Thymus (tissue), 14 donors: ENCODE measurements at places on chromosomes 6 and 20.

- no peaks in the 10 kb centered on the region for H3K27me3 ChIP-seq
- no peak overlapping the region for H3K4me3 ChIP-seq
- H3K36me3 ChIP-seq, result no peaks in the 10 kb centered on the region
- H3K27ac ChIP-seq, result no peak overlapping the region
- DNase-seq, result no peak
Observed at GRCh38 chr6:134575221-134575620, 257.3 kb upstream of the SGK1 start.

DNA sequence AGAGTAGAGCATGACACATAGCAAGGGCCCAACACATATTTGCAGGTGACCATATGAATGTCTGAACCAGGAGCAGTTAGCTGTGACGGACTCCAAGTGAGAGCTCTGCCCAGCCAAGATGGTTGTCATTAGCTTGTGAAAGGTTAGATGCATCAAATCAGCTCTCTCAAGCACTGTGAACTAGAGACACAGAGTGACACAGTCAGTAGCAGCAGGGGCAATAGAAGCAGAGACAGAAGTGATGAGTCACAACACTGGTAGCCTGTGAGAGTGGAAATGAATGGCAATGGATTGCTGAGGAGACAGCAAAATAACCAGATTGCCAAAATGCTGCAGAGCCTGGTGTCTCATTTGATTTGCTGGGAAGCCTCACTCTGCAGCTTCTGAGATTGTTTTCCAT lies 558.9 kb downstream of the PKHD1 start:
- H3K4me3 ChIP-seq, result no peak overlapping the region
- no peaks in the 10 kb centered on the region for H3K36me3 ChIP-seq
- no peaks in the 10 kb centered on the region for H3K27me3 ChIP-seq
- H3K4me1 ChIP-seq, result no peaks in the 10 kb centered on the region
- H3K27ac ChIP-seq, result no peak overlapping the region

GRCh38 chr6:66328200-66328599 lies 621.2 kb upstream of the EYS start:
- no peaks in the 10 kb centered on the region for H3K4me1 ChIP-seq
- H3K4me3 ChIP-seq, result no peak overlapping the region
- no peaks in the 10 kb centered on the region for H3K36me3 ChIP-seq
- DNase-seq, result no peak

- no peaks in the 10 kb centered on the region for H3K4me1 ChIP-seq
- no peak overlapping the region for H3K4me3 ChIP-seq
- no peaks in the 10 kb centered on the region for H3K27me3 ChIP-seq
- H3K27ac ChIP-seq, result no peak overlapping the region
- peaks cover 62% of the 10 kb centered on the region for H3K36me3 ChIP-seq
- no peak for DNase-seq
Observed at GRCh38 chr20:43711098-43711654, 15.6 kb downstream of the GTSF1L start.

DNA sequence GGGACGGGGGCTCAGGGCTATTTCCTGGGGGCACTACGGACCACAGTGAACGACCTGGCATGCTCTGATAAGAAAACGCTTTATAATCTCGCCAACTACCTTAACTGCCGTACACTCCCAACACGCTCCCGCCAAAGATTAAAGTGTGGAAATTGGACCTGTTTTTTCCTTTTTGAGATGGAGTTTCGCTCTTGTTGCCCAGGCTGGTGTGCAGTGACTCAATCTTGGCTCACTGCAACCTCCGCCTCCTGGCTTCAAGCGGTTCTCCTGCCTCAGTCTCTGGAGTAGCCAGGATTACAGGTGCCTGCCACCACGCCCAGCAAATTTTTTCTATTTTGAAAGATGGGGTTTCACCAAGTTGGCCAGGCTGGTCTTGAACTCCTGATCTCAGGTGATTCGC lies 346 bp upstream of the SLC44A4 start:
- no peak overlapping the region for H3K4me3 ChIP-seq
- no peak for DNase-seq
- peaks cover 19% of the 10 kb centered on the region for H3K4me1 ChIP-seq
- peaks cover 44% of the 10 kb centered on the region for H3K36me3 ChIP-seq

- H3K4me3 ChIP-seq, result no peak overlapping the region
- no peak overlapping the region for H3K27ac ChIP-seq
- no peaks in the 10 kb centered on the region for H3K27me3 ChIP-seq
- no peak for DNase-seq
- H3K4me1 ChIP-seq, result no peaks in the 10 kb centered on the region
- no peaks in the 10 kb centered on the region for H3K36me3 ChIP-seq
Observed at GRCh38 chr6:157912326-157912725, 69.3 kb upstream of the SYNJ2 start.

- no peak overlapping the region for H3K4me3 ChIP-seq
- no peaks in the 10 kb centered on the region for H3K27me3 ChIP-seq
- no peak for DNase-seq
- no peaks in the 10 kb centered on the region for H3K36me3 ChIP-seq
- no peaks in the 10 kb centered on the region for H3K4me1 ChIP-seq
Observed at GRCh38 chr6:63611560-63611959, 24.0 kb upstream of the PHF3 start.

GRCh38 chr6:63805808-63806572 lies 170.4 kb downstream of the PHF3 start:
- no peaks in the 10 kb centered on the region for H3K36me3 ChIP-seq
- H3K27me3 ChIP-seq, result no peaks in the 10 kb centered on the region
- no peak for DNase-seq
- H3K27ac ChIP-seq, result no peak overlapping the region
- H3K4me3 ChIP-seq, result no peak overlapping the region
- no peaks in the 10 kb centered on the region for H3K4me1 ChIP-seq

- no peaks in the 10 kb centered on the region for H3K36me3 ChIP-seq
- peaks cover 18% of the 10 kb centered on the region for H3K4me1 ChIP-seq
- DNase-seq, result peak; percentile 73
- no peak overlapping the region for H3K4me3 ChIP-seq
Observed at GRCh38 chr6:53484476-53485280, 60.2 kb downstream of the GCLC start.

DNA sequence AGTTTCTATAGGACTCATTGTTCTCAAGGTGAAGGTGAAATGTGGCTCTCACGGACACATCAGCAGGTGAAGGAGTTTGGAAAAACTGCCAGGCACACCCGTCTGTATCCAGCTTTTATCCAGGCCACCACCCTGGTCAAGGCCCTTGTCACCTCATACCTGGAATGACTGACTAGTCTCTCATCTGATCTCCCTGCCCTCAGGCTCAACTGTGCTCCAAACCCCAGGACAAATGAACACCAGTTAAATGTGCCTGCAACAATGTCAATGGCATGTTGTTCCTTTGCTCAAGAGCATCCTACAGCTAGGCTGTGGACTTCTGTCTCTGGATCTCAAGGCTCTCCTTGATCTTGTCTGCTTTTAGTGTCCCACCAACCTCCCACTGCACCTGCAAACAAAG lies 47.6 kb upstream of the DSP start:
- H3K27me3 ChIP-seq, result peaks cover 8% of the 10 kb centered on the region
- H3K4me3 ChIP-seq, result no peak overlapping the region
- no peaks in the 10 kb centered on the region for H3K36me3 ChIP-seq
- no peaks in the 10 kb centered on the region for H3K4me1 ChIP-seq

DNA sequence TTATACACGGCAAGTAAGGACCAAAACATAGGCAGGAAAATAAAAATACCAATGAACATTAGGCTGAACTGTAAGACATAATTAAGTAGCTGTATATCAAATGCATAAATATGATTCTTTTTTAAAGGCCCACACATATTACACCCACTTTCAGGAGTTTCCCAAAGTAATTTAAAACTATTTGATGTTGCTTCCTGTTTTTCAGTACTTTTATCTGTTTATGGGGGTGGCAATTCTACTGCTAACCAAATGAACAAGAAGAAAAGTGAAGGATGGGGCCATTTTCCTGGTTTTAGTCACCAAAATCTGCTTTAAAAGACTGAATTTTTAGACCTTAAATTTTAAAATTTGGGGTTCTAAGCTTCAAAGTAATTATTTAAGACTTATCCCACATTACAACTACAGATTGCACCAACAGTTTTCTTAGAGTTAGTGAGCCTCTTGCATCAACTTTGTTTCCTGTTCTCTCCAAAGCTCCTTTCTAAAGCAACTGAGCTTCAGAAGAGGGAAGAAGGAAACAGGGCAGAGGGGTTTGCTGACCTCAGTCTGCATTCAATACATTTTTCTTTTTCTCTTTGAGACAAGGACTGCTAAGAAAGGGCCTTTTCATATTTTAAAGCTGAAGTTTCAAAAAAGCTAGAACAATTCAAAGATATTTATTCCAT lies 191.0 kb downstream of the BACH2 start:
- DNase-seq, result no peak
- H3K4me3 ChIP-seq, result no peak overlapping the region
- no peaks in the 10 kb centered on the region for H3K27me3 ChIP-seq
- peak overlapping the region; percentile 18 for H3K27ac ChIP-seq
- peaks cover 12% of the 10 kb centered on the region for H3K4me1 ChIP-seq

DNA sequence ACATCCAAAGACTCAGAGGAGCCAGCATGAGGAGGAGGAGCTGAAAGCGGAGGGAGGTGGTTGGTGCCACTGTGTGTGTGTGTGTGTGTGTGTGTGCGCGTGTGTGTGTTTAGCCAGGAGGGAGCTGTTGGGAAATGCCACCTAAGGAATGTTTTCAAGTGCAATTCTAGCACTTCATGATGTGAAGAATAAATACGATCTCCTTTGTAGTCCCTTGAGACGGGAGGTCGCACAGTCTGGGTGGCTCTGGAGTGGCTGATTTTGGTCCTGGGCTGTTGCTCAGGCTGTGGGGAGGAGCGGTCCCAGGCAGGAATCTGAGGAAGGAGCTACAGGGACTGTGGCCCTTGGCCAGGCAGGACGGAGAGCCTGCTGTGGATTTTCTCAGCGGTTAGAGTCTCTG lies 93.7 kb downstream of the PPP1R14C start:
- H3K27me3 ChIP-seq, result no peaks in the 10 kb centered on the region
- DNase-seq, result no peak
- no peaks in the 10 kb centered on the region for H3K36me3 ChIP-seq
- H3K4me3 ChIP-seq, result no peak overlapping the region

DNA sequence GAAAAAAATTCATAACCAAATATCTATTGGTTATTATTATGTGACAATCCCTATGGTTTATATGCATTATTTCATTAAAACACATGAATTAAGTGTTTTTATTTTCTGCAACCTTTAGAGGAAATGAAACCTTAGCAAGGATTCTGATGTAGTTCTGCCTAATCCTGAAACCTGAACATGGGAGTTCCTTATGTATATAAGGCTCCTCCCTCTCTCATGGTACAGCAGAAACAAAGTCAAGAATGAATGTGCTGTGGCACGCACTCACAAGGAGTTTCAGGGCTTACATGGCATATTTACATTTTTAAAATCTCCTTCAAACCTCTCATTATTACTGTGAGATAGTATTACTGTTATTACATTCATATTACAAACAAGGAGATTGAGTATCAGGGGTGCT lies 426.4 kb upstream of the CITED2 start:
- DNase-seq, result no peak
- H3K27me3 ChIP-seq, result no peaks in the 10 kb centered on the region
- no peak overlapping the region for H3K27ac ChIP-seq
- H3K36me3 ChIP-seq, result no peaks in the 10 kb centered on the region
- no peaks in the 10 kb centered on the region for H3K4me1 ChIP-seq

DNA sequence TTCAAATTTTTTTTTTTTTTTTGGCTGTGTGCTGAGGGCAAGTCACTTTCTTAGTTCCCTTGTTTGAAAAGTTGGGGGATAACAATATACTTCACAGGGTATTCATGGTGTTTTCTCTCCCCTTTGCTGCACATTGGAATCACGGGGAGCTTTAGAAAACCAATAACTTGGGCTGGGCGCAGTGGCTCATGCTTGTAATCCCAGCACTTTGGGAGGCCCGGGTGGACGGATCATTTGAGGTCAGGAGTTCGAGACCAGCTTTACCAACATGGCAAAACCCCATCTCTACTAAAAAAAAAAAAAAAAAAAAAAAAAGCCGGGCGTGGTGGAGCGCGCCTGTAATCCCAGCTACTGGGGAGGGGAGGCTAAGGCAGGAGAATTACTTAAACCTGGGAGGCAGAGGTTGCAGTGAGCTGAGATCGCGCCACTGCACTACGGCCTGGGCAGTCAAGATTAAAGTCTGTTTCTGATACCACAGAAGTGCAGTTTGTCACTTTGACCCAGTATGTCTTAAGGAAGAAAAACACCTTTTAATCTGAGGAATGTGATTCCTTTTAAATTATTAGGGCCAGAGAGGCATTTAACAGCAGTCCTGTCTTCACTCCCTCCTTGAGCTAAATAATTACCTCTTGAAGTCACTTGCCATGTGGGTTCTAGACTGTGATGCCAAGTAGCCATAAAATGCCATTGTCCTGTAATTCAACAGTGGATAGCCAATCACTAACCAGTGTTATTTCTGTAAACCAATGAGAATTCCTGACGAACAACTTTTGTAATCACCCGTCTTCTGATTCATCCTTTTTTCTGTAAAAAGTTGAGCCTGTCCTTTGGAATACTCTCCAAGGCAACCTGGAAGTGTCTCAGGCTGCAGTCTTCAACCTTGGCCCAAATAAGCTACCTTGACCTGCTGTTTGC lies 16.1 kb downstream of the SRSF3 start:
- no peak overlapping the region for H3K4me3 ChIP-seq
- peaks cover 5% of the 10 kb centered on the region for H3K4me1 ChIP-seq
- no peak for DNase-seq
- H3K27ac ChIP-seq, result no peak overlapping the region

GRCh38 chr6:2102966-2103365 lies 142.4 kb downstream of the GMDS start:
- no peak for DNase-seq
- H3K36me3 ChIP-seq, result no peaks in the 10 kb centered on the region
- H3K27ac ChIP-seq, result no peak overlapping the region
- H3K27me3 ChIP-seq, result no peaks in the 10 kb centered on the region
- H3K4me1 ChIP-seq, result peaks cover 4% of the 10 kb centered on the region

DNA sequence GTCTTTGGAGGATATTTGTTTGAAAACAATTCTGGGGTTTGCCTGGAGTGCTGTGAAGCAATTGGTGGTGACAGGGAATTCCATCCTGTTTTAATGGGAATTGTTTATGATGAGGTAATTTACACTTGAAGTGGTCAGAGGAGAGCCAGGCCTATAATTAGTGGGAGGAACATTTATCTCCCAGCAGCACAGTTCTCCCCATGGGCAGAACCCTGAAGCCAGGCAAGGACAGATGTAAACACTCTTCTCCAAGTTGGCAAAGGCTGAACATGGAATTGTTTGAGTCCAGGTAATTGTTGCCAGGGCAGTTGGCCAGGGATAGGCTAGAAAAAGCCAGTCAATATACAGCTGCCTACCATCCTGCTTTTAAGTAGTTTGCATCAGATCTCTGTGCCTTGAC lies 789.7 kb downstream of the FRK start:
- no peak overlapping the region for H3K27ac ChIP-seq
- H3K27me3 ChIP-seq, result no peaks in the 10 kb centered on the region
- H3K4me1 ChIP-seq, result no peaks in the 10 kb centered on the region
- DNase-seq, result no peak
- H3K36me3 ChIP-seq, result no peaks in the 10 kb centered on the region

DNA sequence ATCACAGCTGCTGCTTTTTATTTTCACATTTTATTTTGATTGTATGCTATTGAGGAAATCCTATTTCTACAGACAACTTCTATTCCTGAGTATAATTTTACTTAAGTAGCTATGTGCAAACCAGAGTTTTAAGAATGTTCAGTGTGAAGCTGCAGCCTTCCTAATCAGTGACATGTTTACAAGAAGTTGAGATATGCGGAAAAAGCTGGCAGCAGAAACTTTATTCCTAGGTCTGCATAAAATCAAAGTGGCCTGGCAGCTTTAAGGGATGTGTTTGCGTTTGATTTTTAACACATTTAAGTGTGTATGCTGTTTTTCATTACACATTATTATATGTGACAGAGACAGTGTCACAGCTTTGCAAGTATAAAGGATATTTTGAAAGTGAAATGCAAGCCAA lies 26.3 kb downstream of the MAPK14 start:
- H3K4me1 ChIP-seq, result peaks cover 16% of the 10 kb centered on the region
- no peak overlapping the region for H3K27ac ChIP-seq
- peaks cover 8% of the 10 kb centered on the region for H3K36me3 ChIP-seq
- no peak for DNase-seq
- no peaks in the 10 kb centered on the region for H3K27me3 ChIP-seq
